ENCODE measurements at places on chromosomes 2 and 18.

DNA sequence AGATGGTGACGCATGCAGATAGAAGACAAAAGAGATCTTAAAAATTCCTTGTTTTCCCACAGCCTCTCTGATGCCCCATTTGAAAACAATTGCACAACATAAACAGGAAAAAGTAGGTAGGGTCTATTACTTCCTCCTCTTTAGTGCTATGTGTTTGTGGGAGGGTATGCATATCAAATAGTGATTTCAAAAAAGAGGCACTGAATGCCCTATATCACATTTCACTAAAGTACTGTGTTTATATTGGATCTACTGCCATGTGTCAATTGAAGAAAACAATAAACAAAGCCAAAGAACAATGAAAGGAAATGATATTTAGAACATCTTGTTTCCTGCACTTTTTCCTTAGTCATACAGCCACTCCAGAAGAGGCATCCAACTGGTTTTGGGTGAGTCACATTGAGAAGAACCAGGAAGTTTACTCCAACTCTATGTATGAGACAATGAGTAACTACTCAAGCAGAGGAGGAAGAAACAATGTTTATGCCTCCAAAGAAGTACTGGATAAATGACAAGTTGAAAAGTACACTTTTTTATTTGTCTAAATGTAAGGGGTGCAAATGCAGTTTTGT is 583.6 kb downstream of the FBXO15 start:
- peak; percentile 99 for DNase-seq

GRCh38 chr2:26945991-26946750 is 24.3 kb upstream of the MAPRE3 start:
- no peak for DNase-seq

- DNase-seq: no peak
Observed at GRCh38 chr18:32771169-32771751, 1.6 kb downstream of the KLHL14 start.

DNA sequence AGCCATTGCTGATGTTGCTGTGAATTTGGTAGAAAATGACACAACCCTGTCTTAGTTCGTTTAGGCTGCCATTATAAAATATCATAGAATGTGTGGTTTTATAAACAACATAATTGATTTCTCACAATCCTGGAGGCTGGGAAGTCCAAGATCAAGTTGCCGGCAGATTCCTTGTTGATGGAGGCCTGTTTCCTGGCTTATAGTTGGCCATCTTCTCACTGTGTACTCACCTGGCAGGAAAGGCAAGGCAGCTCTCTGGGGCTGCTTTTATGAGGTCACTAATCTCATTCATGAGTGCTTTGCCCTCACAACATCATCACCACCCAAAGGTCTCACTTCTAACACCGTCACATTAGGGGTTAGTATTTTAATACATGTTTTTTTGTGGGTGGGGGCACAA is 58.4 kb downstream of the PHLPP1 start:
- no peak for DNase-seq

- no peak for DNase-seq
Observed at GRCh38 chr2:216624251-216624650, 9.0 kb upstream of the IGFBP2 start.

GRCh38 chr2:223800908-223801307 is 36.5 kb downstream of the AP1S3 start:
- DNase-seq: no peak

DNA sequence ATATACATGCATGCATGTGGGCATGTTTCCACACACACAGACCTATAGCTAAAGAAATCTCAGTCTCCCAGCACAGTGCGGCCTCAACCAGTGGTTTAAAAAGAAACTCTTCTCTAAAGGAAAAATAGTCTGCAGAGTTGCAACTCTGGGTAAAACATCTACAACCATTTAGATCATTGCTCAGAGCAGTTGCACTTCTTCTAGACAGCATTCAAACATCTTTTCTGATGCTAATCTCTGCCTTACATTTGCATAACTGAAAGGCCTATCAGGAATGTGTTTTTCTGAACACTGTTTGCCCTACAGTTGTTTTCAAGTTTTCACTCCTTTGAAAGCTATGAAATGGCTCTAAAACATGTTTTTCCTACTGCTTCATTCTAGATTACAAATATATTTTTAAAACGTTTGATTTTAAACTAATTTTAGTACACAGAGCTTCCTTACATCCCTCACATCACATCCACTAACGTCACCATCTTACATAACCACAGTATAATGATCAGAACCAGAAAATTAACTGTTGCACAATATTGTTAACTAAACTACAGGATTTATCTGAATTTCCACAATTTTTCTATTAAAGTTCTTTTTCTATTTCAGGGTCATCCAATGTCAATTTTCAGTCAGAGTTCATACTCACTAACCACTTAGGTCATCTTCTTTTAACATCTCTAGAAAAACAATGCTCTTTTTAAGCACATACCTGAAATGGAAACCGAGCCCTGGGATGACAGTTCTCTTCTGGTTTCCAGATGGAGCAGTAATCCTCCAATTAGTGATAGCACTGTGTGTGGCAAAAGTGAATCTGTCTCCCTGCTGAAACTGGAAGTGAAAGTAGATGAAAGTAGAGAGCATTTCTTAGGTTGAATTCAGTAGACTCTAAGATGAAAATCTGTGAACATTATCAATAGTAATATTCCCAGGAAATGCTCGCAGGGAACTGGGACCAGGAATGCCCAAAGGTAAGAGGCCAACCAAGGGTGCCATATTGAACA is 501.6 kb upstream of the GCFC2 start:
- DNase-seq: no peak

GRCh38 chr18:79856119-79857007 is 58.6 kb downstream of the KCNG2 start:
- no peak for DNase-seq
